ENCODE measurements at places on chromosomes 3 and 15. TPM values are rescaled to one million over a fixed set of nuclear protein-coding genes. Genes with fewer than 3 reads are reported as not detected.

DNA sequence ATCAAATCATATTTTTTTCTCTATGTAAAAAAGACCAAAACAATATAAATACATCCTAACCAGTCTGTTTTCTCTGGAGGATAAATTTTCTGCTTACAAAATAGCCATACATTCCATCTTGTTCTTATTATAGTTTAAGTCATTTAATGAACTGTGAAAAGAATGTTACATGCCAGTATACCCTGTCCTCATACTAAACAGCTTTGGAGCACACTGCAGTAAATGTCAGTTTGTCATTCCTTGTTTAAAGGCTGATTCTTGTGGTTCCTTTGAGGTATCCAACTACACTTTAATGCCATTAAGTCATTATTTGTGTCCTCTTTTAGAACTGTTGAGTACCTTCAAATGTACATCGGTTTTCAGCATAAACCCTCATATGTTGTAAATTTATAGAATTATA, 52.7 kb upstream of the DCBLD2 start:
- H3K4me1 ChIP-seq = no peaks in the 10 kb centered on the region
- DNase-seq = no peak
- H3K27ac ChIP-seq = no peak overlapping the region
- no peaks in the 10 kb centered on the region for H3K27me3 ChIP-seq
- H3K4me3 ChIP-seq = no peak overlapping the region
- no peaks in the 10 kb centered on the region for H3K36me3 ChIP-seq

GRCh38 chr3:127680146-127680661, 7.5 kb downstream of the ABTB1 start:
- H3K36me3 ChIP-seq = no peaks in the 10 kb centered on the region
- H3K4me1 ChIP-seq = no peaks in the 10 kb centered on the region
- no peak overlapping the region for H3K27ac ChIP-seq
- no peaks in the 10 kb centered on the region for H3K27me3 ChIP-seq
- DNase-seq = peak; percentile 12

Gene TIGIT
- 0.12 TPM for total RNA-seq

- H3K27me3 ChIP-seq = no peaks in the 10 kb centered on the region
- no peak for DNase-seq
- H3K36me3 ChIP-seq = no peaks in the 10 kb centered on the region
- H3K27ac ChIP-seq = no peak overlapping the region
- H3K4me1 ChIP-seq = peaks cover 6% of the 10 kb centered on the region
- no peak overlapping the region for H3K4me3 ChIP-seq
Measured at GRCh38 chr15:64090527-64090926, 3.1 kb downstream of the CIAO2A start.

Gene FEZF2
- not detected for total RNA-seq

All from uterus (tissue), 4 donors.